Activated CD8-positive, alpha-beta memory T cell treated with anti-CD3 and anti-CD28 coated beads, Interleukin-2, amount 50 U/mL, for 48 hours (primary cell): ENCODE measurements at places on chromosomes 12 and 14.
A peak's percentile ranks its signal among the peaks of the same experiment; 100 is the strongest.

GRCh38 chr12:52149182-52149641 is 42.6 kb downstream of the KRT80 start:
- no peak for DNase-seq

- DNase-seq, result no peak
Observed at GRCh38 chr14:38363217-38363616, 107.3 kb upstream of the CLEC14A start.

- DNase-seq, result no peak
Observed at GRCh38 chr14:54537651-54538050, 27.9 kb downstream of the CGRRF1 start.

GRCh38 chr12:118368821-118369220 is 3.9 kb downstream of the TAOK3 start:
- DNase-seq, result no peak

DNA sequence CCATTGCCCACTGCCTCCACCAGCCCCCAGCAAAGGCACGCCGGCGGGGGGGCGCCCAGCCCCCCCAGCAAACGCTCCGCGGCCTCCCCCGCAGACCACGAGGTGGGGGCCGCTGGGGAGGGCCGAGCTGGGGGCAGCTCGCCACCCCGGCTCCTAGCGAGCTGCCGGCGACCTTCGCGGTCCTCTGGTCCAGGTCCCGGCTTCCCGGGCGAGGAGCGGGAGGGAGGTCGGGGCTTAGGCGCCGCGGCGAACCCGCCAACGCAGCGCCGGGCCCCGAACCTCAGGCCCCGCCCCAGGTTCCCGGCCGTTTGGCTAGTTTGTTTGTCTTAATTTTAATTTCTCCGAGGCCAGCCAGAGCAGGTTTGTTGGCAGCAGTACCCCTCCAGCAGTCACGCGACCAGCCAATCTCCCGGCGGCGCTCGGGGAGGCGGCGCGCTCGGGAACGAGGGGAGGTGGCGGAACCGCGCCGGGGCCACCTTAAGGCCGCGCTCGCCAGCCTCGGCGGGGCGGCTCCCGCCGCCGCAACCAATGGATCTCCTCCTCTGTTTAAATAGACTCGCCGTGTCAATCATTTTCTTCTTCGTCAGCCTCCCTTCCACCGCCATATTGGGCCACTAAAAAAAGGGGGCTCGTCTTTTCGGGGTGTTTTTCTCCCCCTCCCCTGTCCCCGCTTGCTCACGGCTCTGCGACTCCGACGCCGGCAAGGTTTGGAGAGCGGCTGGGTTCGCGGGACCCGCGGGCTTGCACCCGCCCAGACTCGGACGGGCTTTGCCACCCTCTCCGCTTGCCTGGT is at the start of gene CDKN1B:
Gene CDKN1B, plus strand, starts transcription at position 576 of the 793 bp plus-strand sequence. CDS start 472 bp downstream, outside the sequence.
- DNase-seq, result peak; percentile 91

DNA sequence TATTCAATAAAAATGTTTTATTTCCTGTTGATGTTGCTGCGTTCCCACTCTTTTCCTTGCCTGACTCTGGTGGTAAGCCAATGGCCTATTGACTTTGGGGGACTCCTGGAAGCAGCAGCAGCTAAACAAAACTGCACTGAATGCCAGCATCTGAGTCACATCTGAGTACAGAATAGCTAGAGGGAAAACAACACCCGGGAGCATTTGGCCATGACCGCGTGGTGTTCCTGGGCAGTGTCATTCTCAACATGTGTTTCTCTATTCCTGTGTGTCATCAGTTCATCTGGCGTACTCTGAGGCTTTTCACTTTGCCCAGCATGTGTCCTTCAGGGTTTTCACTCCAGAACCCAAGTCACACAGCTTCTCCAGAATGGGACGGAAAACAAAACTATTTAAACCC is 238.8 kb downstream of the PAWR start:
- no peak for DNase-seq

GRCh38 chr12:85457016-85457415 is 177.0 kb downstream of the ALX1 start:
- no peak for DNase-seq

GRCh38 chr14:39232554-39233415 is 930 bp upstream of the MIA2 start:
- DNase-seq, result no peak

- no peak for DNase-seq
Observed at GRCh38 chr12:22332202-22332601, 2.3 kb downstream of the ST8SIA1 start.

- peak; percentile 90 for DNase-seq
Observed at GRCh38 chr12:51590347-51591015, 552 bp upstream of the SCN8A start.

- DNase-seq, result no peak
Observed at GRCh38 chr12:58434726-58435125, 485.6 kb downstream of the LRIG3 start.

DNA sequence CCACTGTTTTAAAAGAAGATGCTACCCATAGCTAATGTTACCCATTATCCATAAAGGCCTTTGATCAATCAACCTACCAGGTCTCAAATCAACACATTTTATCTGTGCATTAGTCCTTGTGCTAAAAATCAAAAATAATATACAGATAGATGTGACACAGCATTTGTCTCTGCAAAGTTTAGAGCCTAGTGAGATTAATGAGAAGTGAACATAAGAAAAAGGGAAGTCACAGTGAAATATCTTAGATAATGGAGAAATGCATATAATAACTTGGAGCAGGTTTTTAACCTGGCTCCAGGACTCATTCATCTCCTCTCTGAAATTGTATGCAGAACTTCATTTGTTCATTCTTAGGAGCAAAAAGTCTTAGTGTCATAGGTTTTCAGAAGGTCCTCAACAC is 7.2 kb downstream of the PDE3A start:
- DNase-seq, result no peak

DNA sequence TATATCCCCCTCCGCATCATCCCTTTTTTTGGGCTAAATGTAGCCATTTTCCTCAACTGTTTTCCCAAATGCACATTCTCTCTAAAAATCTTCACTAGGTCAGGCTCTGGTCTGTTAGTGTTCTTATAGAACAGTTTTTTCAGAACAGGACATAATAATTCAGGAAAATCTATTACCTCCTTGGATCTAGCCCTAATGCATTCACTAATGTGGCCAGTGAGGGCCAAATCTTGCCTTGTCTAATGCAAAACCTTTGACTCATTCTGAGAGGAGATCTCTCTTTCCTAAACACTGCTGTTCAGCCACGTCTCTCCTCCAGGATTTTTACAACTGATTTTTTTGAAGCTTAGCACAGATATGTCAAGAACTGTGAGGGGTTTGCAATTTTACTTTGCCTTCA is 15.5 kb downstream of the C14orf132 start:
- DNase-seq, result no peak

DNA sequence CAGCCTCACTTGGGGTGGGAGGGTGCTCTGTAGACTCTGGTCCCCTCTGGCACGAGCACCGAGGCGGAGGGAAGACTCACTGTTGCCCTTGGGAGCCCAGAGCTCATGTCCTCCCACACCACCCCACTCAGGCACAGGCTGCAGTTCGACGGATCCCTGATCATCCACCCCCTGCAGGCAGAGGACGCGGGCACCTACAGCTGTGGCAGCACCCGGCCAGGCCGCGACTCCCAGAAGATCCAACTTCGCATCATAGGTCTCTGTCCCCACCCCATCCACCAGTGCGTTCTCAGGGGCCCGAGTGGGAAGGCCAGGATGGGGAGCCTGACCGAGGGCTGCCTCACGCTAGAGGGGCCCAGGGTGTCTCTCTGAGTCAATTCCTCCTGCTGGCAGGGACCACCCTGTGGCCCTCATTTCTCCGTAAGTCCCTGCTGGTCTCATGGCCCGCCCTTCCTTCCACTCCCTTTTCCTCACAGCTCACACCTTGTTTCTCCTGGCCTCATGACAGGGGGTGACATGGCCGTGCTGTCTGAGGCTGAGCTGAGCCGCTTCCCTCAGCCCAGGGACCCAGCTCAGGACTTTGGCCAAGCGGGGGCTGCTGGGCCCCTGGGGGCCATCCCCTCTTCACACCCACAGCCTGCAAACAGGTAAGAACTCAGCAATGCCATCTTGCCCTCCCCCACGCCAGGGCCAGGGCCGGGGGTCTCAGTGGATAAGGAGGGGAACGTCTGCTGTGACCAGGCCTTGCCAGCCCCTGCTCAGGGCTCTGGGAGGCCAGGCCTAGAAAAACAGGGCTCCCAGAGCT is 27.0 kb downstream of the PAPLN start:
- DNase-seq, result no peak

DNA sequence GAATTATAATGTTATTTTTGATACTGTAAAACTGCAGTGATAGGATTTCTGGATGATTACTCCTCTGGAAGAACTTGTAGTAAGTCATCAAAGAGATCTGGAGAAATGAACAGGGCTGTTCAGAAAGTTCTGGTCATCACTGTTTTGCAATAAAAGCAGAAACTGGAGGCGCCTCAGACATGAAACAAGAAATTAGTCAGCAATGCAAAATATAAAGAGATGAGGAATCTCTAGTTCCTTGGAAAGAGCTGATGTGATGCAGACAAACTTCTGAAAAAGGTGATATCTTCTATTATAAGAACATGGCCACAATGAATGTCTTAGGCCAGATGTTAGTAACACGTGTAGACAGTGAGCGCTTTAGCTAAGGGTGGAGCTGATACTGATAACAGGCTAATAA is 9.5 kb downstream of the ACIN1 start:
- peak; percentile 6 for DNase-seq

DNA sequence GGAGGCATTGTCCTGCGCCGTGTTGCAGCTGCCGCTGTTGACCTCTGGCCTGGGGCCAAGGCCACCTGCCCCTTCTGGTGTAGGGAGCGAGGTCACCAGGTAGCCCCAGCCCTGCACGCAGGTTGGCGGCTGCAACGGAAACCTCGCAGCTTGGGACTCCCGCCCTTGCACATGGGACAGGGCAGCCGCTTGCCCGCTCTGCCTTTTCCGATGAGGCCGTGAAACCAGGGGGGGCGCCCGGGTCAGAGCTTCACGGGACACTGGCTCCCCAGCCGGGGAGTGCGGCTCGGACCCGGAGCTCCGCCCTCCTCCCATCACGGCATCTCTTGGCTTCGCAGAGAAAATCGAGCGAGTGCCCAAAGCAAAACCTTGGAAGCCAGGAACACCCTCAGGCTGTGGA is 25.4 kb downstream of the DNAH10 start:
- no peak for DNase-seq

GRCh38 chr14:23446291-23446851 is 10.9 kb upstream of the MYH7 start:
- peak; percentile 20 for DNase-seq

DNA sequence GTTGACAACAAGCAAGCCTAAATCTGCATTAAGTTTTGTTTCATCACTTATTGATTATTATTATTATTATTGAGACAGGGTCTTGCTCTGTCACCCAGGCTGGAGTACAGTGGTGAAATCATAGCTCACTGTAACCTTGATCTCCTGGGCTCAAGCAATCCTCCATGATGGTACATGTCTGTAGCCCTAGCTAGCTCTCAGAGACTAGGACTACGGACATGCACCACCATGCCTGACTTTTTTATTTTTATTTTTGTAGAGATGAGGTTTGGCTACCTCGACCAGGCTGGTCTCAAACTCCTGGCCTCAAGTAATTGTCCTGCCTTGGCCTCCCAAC is 35.7 kb upstream of the STK38L start:
- no peak for DNase-seq
